ENCODE measurements at places on chromosomes 6 and 20.
A peak's percentile ranks its signal among the peaks of the same experiment; 100 is the strongest.

DNA sequence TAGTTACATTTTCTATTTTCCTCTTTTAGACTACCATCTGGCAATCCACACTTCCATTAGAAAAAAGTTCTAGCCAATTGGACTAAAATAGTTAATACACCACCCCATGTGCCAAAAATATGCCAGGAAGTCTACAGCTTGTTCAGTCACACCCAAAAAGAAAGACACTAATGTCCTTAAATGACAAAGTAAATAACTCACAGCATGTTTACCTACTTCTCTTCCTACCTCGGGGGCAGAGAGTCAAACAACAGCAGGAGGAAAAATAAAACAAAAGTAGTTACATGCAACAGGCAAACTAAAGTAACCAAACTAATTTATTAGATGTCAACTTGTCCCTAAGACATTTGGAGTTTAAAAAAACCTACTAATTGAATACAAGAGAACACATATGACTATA, 57.0 kb downstream of the UBE3D start:
- DNase-seq, result no peak

DNA sequence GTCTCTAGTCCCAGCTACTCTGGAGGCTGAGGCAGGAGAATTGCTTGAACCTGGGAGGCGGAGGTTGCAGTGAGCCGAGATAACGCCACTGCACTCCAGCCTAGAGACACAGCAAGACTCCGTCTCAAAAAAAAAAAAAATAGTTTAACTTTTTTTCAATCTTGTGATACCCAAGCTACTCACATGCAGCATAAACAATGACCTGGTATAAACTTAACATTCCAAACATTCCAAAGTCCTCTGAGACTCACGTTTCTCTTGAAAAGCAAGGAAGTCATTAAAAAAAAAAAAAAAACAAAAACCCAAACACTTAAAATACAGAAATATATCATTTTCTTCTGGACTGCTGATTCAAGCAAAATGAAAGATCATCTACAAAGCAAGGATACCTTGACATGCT, 14.3 kb downstream of the CRNKL1 start:
- no peak for DNase-seq

DNA sequence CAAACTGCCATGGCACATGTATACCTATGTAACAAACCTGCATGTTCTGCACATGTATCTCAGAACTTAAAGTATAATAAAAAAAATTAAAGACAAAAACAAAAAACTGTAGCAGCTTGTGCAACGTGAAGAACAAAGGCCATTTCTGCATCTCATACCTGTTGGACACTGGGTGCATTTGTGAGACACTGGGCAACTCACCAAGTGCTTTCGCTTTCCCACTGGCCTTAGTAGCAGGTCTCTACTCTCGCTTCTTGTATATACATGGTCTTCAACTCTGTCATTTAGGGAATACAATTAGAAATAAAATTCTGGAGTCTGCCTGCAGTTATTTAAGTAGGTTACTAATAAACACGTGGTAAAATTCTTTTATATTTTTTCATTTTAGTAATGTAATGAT, 423.8 kb downstream of the CBLN4 start:
- no peak for DNase-seq

DNA sequence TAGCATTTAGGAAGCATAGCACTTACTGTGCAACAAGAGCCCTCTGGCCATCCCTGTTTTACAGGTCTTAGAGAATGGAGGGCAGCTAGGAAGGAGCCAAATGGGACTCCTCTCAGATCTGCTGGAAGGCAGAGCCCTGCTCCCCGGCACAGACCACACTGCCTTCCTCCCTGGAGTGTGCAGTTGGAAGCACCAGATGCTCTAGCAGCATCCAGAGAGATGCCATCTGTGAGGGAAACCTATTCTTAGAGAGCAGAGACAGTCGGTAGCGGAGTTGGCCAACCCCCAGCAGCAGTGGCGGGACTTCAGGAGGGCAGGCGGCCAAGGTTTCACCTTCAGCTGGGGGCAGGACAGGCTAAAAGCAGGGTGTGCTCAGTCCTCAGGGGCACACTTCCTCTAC, 16.7 kb upstream of the E2F1 start:
- DNase-seq, result no peak

DNA sequence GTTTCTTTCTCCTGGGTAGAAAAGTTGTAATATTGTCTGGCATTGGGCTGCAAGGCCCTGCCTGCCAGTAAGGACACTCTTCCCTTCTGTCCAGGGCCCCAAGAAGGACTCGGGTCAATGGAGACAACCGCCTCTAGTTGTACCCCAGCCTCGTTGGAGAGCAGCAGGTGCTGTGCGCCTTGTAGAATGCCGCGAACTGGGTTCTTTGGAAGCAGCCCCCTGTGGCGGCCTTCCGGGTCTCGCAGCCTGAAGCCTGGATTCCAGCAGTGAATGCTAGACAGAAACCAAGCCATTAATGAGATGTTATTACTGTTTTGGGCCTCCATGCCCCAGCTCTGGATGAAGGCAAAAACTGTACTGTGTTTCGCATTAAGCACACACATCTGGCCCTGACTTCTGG, 37.0 kb downstream of the PLCG1 start:
- DNase-seq, result no peak

GRCh38 chr6:160088069-160088783, 33.4 kb upstream of the SLC22A1 start:
- DNase-seq, result peak; percentile 79

DNA sequence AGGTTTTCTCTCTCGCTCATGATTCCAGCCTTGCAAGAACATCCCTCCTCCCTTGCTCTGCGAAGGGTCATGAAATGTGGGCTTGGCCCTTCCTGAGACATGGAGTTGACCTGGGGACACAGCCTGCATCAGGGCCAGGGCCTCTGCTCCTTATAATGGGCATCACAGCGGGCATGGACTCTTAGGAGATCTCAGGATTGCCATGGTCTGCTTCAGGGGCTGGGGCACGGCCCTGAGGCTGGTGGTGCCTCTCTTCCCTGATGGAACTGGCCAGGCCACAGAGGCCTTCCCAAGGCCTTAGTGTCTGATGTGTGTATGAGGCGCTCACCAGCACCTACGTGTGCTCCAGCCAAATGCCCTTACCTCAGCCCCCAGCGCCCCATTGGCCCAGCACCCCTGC, 23.9 kb downstream of the ENTPD6 start:
- DNase-seq, result no peak

- no peak for DNase-seq
Measured at GRCh38 chr6:906920-907319, 214.0 kb upstream of the EXOC2 start.

DNA sequence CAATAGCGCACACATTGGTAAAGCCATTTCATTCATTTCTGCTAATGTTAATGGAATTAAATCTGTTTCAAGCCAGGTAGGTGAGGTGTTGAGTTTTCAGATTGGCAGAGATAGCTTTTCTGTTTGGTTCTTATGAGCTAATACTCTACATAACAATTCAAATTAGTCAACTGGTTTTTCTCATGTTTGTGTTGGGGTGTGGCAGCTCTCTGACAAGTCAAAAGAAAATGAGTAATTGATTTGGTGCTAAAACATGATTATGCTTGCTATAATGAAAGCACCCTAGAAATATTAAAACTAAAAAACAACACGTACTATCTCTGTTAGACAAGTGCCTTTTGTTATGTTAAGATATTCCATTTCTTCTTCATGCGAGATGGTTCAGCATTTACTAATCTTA, 13.6 kb downstream of the PPP1R14C start:
- no peak for DNase-seq

DNA sequence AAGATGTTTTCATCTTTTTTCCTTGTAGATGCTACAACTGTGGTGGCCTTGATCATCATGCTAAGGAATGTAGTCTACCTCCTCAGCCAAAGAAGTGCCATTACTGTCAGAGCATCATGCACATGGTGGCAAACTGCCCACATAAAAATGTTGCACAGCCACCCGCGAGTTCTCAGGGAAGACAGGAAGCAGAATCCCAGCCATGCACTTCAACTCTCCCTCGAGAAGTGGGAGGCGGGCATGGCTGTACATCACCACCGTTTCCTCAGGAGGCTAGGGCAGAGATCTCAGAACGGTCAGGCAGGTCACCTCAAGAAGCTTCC, 101.5 kb downstream of the POPDC3 start:
- no peak for DNase-seq
